ENCODE measurements at places on chromosomes 2 and 18.

DNA sequence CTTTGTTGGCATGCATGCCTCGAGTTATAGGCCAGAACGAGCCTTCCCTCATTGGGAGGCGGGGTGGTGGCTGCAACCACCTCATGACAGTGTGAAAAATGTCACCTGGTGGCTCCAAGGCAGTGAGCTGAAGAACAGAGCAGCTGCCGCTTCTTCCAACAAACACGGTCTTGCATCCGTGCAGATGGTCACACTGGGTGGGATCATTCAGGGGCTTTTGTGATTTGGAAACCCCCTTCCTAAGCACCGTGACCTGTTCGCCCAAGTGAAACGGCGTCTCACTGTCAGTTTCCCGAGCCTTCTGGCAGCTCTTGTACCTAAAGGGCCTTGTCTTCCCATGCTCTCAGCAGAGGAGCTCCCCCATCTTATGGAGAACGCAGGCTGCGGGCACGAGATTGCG, 159.7 kb downstream of the NAPG start:
- DNase-seq = no peak

GRCh38 chr2:173048522-173048896, 27.1 kb upstream of the MAP3K20 start:
- DNase-seq = no peak

DNA sequence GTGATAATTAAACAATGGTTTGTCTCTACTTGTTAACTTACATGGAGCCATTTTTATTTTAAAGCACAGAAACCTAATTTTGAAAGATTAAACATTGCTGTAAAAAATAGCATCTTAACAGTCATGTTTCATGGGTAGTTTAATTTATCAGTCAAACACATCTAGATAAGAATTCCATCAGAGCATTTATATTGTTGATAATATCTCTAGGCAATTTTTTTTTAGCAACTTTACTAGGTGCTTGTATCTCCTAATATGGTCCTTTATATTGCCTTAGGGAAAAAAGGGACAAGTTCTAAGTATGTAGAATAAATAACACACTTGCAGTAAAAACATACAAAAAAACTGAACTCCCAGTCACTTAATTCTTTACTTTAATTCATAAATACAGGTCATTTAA, 863 bp downstream of the CSRNP3 start:
- DNase-seq = no peak

DNA sequence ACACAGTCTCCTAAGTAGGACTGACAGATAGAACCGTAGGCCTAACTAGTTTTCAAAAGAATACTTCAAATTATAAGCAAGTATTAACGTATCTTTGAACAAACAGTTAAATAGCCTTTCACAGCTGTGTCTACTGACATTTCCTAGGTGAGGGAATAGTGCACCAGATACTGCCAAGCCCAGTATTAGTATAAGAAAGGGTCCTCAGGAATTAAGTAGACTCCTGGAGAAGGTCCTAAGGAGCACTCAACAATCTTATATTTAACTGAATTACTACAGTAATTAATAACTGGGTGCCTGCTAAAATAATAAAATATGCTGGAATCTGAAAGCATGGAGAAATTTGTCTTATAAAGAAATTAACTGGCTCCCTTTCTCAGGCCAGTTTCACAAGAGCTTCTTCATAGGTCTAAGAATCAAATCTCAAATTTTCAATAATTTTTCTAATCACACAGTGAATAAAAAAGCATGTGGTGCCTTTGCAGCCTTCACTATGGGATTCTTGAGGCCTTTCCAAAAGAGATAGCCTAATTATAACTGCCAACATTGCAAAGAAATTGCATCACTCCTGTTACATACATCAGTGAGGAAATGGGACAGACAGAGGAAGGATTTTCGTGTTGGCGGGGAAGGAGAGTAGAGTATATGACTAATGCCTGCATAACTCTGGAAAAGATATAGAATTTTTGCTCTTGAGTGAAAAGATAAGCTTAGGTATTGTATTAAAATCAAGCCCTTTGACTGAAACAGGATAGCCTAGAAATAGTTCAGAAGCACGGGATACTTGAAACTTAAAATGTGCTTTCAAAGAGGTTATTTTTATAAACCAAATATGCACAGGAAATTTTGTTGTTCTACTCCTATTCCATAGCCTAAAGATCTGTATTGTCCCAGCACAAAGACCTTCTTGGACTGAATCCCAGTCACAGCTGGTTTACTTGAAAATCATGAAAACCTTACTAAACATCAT, 228.6 kb upstream of the STK17B start:
- DNase-seq = no peak

DNA sequence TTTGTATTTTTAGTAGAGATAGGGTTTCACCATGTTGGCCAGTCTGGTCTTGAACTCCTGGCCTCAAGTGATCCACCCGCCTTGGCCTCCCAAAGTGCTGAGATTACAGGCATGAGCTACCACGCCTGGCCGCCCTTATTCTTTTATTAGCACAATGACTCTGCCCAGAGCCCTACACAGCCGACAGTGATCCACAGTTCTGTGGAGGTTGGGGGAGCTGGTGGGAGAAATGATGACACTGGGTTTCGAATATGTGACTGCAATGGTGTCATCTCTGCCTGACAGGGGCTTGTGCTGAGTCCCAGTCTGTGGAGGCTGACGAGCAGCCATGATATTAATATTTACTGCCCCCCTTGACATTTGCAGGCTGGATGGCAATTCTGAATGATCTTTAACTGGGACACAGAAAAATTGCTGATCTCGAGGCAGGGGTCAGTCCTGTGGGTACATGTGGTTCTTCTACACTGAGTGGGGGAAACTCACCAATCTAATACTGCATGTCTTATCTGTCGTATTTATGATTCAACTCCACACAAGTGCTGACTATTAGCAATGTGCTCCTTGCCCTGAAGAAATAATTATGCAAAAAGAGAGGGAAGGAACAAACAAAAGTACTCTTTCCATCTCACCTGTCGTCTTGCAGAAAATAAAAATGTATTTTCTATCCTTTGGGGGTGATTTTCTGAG, 6.3 kb upstream of the CTAGE1 start:
- DNase-seq = no peak

DNA sequence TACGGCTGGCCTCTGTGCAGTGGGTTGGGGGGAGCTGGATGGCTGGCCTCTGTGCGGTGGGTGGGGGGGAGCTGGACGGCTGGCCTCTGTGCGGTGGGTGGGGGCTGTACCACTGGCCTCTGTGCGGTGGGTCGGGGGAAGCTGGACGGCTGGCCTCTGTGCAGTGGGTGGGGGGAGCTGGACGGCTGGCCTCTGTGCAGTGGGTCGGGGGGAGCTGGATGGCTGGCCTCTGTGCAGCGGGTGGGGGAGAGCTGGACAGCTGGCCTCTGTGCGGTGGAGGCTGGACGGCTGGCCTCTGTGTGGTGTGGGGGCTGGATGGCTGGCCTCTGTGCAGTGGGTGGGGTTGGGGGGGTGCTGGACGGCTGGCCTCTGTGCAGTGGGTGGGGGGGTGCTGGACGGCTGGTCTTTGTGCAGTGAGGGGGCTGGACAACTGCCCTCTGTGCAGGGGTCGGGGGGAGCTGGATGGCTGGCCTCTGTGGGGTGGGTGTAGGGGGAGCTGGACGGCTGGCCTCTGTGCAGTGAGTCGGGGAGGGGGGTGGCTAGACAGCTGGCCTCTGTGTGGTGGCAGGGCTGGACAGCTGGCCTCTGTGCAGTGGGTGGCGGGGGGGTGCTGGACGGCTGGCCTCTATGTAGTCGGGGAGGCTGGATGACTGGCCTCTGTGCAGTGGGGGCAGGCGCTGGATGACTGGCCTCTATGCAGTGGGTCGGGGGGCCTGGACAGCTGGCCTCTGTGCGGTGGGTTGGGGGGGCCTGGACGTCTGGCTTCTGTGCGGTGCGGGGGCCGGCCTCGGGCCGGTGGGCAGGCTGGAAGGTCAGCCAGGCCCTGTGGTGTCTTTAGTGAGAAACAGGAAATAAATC, 31.9 kb downstream of the NFATC1 start:
- DNase-seq = no peak

GRCh38 chr18:38473535-38473934, 907.9 kb upstream of the CELF4 start:
- no peak for DNase-seq

DNA sequence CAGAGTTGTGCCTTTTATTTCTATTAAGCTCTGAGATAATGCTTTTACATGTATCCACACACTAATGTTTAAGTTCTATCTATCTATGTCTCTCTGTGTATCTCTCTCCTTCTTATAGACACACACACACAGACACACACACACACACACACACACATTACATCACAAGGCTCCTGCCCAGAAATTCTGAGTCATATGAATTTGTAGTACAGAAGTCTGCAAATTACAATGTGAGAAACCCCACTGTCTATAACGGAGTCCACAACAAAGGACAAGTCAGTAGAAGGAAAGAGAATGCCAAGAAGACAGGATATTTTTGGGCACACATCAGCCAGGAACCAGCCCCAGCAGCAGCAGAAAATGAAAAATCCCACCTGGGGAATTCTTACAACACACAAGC, 142.4 kb downstream of the EN1 start:
- DNase-seq = no peak

- peak; percentile 62 for DNase-seq
These were observed 2.7 kb downstream of the GPC1 start for GRCh38 chr2:240437861-240438809.

DNA sequence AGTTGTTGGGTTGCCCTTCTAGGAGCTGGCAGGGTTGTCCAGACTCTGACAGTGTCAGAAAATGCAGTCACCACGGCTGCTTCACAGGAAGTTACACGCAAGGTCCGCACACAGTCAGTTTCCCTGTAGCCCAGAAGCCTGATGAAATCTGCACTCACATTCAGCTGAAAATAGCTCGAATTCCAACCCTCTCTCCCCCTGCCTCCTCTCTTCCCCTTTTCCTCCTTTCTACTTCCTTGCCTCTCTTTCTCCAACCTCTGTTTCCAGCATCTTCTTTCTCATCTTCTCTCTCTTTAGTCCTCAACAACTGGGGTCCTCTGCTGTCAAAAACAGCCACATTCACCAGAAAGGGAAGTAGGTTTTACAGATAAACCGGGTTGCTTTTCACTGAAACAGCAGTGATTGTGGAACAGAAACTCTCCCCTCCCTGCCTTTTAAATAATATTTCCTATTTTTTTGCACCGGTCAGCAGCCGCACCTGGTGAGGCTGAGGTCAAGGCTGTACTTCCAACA, 69.3 kb downstream of the BCL11A start:
- no peak for DNase-seq

GRCh38 chr2:60569680-60570111, 16.2 kb upstream of the BCL11A start:
- DNase-seq = no peak

DNA sequence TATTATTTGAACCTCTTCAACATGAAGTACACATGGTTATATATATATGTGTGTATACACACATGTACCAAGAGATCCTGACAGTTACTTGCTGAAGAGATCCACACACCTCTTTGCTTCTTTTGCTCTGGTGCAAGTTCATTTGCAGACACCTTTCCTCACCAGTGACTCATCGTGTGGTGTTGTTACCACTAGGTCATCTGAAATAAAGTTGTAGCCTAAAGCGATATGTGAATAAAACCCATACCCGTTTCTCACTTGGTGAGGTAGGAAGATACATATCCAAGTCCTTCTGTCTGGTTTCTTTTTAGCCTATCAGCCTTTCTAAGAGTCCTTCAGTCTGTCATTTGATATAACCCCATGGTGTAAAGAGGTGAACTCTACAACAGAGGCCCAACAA, 379.4 kb upstream of the RAB12 start:
- no peak for DNase-seq

GRCh38 chr2:241656190-241656741, 18.8 kb downstream of the ATG4B start:
- DNase-seq = no peak

GRCh38 chr2:43752302-43752701, 21.5 kb upstream of the DYNC2LI1 start:
- no peak for DNase-seq

DNA sequence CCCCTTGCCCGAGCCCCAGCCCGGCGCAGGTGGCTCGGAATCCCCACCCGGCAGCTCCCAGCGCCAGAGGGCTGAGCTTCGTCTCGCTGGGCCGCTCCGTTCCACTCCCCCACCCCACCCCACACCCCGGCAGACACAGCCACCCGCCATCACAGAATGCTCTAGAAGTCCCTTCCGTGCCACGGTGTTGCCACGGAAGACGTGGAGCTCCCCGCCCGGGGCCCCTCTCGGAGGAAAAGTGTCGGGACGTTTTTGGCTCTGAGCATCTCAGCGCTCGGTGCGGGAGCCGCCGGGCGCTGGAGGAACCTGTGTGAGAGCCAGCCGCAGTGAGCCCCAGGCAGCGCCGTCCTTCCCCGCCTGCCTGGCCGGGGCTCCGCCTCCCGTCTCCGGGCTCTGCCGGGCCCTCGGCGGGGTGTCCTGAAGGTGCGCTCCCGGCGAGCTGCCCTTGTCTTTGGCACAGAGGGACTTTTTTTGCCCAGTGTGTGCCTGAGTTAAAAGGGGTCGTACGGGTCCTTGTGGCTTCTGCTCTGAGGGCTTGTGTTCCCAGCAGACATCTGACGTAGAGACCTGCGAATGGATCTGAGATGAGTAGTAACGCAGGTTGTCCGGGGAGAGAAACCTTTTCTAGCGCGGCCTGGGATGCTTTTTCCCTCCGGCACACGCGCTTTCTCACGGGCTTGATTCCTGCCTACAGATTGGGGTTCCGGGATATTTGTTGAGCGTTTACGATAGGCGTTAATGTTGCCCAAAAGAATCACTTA, 1.8 kb downstream of the ZCCHC2 start:
- DNase-seq = peak; percentile 61

DNA sequence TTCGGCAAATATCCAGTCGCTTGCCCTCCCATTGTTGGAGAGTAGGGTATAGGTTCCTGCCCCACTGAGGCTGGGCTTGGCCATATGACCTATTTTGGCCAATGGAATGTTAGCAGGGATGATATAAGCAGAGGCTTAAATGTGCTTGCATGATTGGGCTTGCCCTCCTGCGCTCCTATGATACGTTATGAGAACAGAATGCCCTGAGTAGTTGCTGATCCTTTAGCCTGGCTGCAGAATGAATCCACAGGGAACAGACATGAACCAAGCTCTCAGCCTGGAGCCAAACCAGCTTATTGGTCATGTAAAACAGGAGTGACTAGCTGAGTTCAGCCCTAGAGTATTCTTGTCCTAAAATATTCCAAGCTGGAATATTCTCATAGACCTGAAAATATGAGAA, 34.8 kb upstream of the IMP4 start:
- DNase-seq = no peak

GRCh38 chr2:166485558-166486178, 8.4 kb downstream of the SCN7A start:
- no peak for DNase-seq

DNA sequence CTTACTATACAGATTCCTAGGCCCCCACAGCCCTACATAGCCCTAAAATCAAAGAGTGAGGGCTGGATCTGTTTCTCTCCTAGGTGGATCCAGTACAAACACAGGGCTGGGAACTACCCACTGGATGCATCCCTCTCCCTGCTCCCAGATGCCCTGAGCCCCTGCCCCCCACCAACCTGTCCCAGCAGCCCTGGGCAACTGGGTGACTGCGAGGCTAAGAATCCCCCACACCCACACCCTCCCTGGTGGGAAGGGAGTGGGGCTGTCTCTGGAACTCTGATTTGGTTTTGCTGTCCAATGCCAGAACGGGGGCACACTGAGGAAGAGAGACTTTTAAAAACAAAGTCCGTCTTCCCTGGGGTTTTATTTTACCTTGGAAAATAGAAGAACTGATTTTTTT, 113.1 kb downstream of the SMAD7 start:
- DNase-seq = no peak

Measured in activated CD4-positive, alpha-beta T cell treated with anti-CD3 and anti-CD28 coated beads, Interleukin-2, amount 50 U/mL, for 1 hour (primary cell).